ENCODE measurements at places on chromosomes 2 and 18.
A peak's percentile ranks its signal among the peaks of the same experiment; 100 is the strongest.

DNA sequence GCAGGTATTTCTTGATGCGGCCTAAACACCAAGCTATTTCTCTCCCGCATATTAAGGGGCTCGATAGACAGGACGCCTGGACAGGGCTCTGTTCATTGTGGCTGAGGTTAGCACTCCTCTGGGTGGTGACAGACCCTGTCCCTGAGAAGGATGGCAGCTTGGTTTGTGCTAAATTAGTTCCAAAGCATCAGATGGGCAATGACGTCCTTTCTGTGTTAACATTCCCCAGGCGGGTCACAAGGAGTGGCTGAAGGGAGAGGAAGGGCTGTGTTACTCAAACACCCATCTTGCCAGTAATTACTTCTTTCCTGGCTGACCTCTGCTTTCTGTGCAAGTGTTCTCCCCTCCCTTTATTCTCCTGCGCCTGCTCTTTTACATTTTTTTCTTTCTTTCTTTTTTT lies 75.0 kb downstream of the TMEM247 start:
- no peak for DNase-seq

DNA sequence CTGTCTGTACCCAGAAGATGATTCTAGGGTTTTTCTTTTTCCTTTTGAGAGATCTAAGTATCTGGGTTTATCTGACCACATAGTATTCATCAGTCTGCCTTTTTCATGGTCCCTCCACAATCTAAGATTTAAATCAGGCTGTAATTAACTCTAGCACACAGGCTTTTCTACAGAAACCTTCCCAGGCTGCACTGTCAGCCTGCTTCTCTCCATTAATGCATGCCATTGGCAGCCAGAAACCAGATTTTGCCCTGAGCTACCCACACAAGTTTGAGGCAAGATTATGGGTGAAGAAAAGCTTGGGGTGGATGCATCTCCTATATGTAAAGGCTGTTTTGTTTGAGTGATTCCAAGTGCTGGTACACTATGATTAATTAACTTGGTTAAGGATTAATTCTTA lies 45.7 kb upstream of the EML4 start:
- DNase-seq, result no peak

DNA sequence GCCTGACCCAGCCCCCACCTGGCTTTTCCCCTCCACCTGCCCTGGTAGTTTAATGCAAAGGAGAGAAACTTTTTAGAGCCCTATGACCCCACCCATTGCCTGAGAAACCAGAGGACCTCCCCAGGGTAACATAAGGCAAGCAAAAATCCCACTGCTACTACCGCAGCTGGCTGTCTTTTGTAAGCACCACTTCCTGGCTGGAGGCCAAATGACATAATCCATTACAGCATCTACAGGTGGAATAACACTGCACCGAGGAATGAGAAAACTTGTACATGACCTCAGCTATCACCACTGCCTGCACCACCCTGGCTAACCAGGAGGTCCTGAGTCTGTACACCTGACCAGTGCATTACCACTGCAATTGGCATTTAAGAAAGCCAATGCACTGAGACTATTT lies 149.6 kb upstream of the GALNT5 start:
- DNase-seq, result no peak

DNA sequence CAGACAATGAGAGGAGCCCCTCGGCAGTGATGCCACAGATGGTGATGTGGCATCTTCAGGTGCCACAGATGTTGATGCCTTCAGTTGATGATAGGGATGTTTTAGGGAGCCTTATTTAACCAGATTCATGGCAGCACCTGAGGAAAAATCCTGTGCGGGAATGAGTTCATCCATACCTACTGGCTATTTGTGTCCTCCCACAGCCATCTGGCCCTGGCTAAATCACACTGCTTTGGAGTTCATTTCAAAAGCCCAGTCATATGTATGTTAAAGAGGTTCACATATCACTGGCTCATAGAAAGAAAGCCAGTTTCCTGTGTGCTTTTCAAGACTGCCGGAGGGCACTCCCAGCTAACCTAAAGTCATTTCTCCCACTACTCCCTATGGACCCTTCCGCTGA lies 131.3 kb downstream of the MCFD2 start:
- no peak for DNase-seq

DNA sequence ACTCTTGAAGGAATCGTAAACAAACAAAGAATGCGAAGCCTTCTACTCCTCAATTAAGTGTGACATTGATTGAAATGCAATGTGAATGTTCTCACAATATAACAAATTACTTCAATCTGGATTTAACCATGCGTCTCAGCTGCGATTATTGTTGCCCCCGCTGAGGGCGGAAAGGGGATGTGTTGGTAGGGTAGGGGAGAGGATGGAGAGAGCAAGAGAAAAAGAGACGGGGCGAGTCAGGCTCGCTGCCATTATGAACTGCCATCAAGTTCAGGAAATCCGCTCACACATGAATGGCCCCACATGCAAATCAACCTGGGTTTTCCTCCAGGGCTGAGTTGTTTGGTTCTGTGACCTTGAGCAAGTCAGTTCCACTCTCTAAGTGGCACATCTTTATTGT lies 129.8 kb downstream of the PXDN start:
- no peak for DNase-seq

- DNase-seq, result no peak
These were observed 279.8 kb downstream of the CELF4 start for GRCh38 chr18:37285825-37286224.

- no peak for DNase-seq
These were observed 426.2 kb downstream of the NCKAP5 start for GRCh38 chr2:133142087-133142486.

- DNase-seq, result no peak
These were observed 36.4 kb downstream of the TSN start for GRCh38 chr2:121791801-121792221.

DNA sequence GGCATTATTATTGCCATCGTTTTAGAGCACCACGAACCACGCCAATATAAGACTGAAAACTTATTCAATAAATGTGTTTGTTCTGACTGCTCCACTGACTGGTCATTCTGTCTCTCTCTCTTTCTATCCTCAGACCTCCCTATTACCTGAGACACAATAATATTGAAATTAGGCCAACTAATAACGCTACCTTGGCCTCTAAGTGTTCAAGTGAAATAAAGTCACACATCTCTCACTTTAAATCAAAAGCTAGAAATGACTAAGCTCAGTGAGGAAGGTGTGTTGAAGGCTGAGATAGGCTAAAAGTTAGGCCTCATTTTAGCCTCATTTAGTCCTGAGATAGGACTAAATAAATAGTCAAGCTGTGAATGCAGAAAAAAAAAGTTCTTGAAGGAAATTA lies 38.8 kb downstream of the G6PC2 start:
- no peak for DNase-seq

DNA sequence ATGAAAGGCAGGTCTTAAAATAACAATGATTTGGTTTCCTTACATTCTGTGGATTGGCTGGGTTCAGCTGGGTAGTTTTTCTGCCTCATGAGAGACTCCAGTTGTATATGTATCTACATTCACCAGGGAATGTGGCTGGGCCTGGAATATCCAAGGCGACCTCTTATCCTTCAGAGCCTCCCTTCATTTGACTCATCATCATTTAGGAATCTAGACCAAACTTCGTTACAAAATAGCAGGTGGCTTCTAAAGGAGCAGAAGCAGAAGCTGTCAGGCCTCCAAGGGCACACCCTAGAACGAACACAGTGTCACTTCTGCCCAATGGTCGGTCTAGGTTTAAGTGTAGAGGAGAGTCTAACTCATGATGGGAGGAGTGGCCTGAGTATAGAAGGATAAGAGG lies 204.2 kb downstream of the EN1 start:
- no peak for DNase-seq

DNA sequence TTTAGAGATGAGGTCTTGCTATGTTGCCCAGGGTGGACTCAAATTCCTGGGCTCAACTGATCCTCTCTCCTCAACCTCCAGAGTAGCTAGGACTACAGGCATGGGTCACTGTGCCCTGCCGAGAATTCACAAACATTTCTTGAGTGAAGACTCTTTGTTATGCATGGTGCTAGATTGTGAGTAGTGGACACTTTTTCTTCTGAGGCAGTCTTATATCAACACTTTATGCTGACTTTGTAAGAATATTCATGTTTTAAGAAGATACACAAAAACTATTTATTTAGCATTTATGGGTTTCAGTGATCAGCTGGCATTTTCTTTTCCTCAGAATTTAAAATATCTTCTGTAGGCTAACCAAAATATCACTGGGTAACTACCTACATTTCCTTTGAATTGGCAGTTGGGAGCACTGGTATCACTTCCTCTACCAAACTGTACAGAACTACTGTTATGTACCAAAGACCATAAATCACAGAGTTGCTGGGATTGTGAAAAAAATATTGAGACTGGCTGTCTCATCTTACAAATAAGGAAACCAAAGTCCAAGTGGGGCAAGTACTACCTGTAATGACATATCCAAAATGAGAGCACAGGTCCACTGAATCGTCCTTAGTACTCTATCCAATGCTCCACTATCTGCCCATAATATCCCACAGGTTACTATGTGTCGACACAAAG lies 34.0 kb downstream of the DOCK10 start:
- no peak for DNase-seq

GRCh38 chr2:4959219-4959618 lies 733.0 kb upstream of the SOX11 start:
- no peak for DNase-seq

DNA sequence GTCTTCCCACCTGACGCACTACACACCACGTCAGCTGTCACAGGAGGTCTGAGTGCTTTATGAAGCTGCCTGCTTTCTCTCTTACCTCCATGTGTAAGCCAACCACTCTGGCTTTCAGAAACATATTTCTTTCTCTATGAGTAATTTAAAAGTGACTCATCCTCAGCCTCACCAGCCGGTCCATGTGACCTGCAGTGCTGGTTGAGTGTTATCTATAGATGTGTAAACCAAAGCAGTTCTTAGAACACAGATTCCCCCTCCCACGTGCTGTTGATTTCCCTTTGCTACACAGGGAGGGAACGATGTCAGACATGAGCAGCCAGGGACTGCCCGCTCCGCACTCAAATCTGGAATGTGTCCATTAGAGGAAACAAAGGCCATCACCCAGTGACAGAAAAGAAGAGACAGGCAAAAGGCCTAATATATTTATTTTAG lies 157.8 kb downstream of the BCL2 start:
- peak; percentile 70 for DNase-seq

GRCh38 chr18:79397247-79397829 lies 1.6 kb downstream of the NFATC1 start:
- no peak for DNase-seq

DNA sequence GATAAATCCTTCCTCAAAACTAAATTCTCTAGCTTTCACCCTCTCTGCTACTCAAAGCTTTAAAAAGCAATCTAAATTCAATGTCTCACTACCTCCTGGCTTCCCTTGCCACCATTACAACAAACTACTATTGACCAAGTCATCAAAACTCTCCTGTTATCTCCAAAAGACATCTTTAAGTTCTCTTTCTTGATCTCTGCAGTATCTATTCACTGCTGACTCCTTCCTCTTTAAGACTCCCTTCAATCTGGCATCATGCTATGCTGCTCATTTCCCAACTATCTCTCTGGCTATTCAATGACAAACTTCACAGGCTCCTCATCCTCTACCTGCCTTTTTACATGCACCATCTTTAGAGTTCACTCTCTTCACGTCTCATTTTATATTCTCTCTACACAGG lies 5.9 kb downstream of the PPP3R1 start:
- no peak for DNase-seq

DNA sequence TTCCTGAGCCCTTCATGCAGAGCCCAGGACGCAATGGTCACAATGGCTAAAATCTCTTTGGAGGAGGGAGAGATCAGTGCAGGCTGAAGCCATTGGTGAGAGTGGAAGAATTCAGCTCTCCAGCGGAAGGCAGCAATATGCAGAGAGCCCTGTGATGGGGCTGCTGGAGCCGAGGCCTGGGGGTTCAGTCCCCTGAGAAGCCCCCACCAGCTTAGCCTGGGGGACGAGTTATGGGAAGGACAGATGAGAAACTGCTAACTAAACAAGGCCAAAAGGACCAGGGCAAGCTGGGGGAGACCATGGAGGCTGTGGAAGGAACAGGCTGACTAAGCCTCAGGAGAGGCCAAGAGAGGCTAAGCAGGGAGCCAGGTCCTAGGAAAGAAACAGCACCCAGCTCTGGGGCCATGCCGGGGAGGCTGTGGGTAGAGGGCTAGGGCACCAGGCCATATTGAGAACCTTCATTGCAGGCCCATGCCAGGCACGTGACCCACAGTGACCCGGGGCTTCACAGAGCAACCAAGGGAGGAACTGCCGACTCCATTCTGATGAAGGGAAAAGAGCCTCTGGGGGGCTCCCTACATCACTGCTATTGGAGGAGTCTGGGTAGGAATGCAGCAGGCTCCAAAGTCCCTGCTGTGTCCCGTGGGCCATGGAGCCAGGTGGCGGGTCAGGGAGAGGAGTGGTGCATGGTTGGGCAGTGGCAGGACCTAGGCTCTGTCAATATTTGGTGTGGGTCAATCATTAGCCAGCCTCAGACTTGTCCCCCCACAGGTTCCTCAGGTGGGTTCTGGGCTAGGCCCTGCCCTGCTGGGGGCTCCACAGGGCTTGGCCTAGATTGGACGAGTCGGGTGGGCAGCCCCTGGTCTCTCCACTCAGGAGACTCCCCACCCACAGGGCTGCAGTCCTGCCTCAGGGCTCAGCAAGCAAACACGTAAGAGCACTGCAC lies 19.8 kb downstream of the PROC start:
- DNase-seq, result no peak

DNA sequence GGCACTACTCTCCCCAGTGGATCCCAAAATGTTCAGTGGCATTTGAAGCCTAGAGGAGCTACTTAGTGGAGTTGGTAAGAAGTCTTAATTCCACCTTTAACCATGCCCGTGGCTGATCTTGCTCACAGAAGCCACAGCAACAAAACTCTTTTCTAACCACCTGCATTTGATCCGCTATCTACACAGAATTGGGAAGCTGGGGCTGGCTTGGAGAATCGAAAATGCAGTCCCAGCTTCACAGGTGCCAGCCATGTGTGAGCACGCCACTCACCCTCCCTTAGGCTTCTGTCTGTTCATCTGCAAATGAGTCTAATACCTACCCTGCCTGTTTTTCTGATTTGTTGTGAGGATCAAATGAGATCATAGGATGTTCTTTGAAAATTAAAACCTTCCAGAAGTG lies 182.6 kb downstream of the BCL11A start:
- DNase-seq, result no peak

DNA sequence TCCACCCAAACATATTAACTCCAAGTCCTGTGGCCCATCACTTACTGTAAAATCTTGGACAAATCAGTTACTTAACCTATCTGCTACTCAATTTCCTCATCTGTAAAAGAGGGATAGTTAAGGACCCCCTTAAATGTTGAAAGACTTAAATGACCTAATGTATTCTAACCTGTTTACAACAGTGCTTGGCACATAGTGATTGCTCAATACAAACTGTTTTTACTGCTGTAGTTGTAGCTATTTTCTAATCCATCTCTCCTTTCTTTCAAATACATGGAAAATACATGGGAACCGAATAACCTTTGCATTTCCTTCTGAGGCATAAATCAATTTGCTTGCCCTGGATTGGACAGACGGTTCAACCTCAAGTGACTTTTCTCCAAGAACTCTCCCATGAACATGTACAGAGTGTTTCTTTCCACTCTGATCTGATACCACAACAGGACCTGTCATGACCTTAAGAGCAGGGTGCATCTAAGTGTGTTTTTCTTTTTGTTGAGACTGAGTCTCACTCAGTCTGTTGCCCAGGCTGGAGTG lies 2.7 kb downstream of the LNPK start:
- no peak for DNase-seq

Data from omental fat pad (tissue), 4 donors.